Spinal cord (tissue), 10 donors: ENCODE measurements at places on chromosomes 4 and X.

- DNase-seq: no peak
- peak overlapping the region; percentile 80 for H3K27ac ChIP-seq
- H3K36me3 ChIP-seq: peaks cover 56% of the 10 kb centered on the region
- peaks cover 46% of the 10 kb centered on the region for H3K4me1 ChIP-seq
- no peaks in the 10 kb centered on the region for H3K27me3 ChIP-seq
These were observed 750 bp downstream of the TMEM129 start for GRCh38 chr4:1720163-1720983.

GRCh38 chr4:1842339-1842895, 13.5 kb downstream of the LETM1 start:
- H3K27me3 ChIP-seq: no peaks in the 10 kb centered on the region
- H3K36me3 ChIP-seq: peaks cover 83% of the 10 kb centered on the region
- DNase-seq: no peak
- no peak overlapping the region for H3K27ac ChIP-seq

DNA sequence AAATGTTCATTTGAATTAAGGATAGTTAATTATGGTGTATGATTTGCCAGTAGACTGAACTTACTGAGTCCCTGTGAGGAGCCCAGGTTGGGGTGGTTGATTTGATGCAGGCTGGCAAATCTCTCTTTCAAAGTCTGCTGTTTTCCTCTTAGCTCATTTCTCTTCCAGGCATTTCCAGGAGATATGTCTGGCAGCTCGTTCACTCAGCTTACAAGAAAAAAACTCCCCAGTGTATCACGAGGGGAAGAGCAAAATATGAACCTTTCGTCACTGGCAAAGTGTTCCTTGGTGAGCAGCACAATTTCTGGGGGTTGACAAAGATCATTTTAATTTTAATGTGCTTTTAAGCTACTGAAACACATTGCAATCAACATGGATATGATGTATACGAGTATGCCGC, 244.2 kb downstream of the CBLL2 start:
- H3K27me3 ChIP-seq: peaks cover 3% of the 10 kb centered on the region
- no peaks in the 10 kb centered on the region for H3K4me1 ChIP-seq
- H3K36me3 ChIP-seq: no peaks in the 10 kb centered on the region
- DNase-seq: no peak

GRCh38 chr4:78735697-78736096, 40.5 kb upstream of the BMP2K start:
- no peaks in the 10 kb centered on the region for H3K36me3 ChIP-seq
- no peak for DNase-seq
- H3K27me3 ChIP-seq: no peaks in the 10 kb centered on the region
- no peaks in the 10 kb centered on the region for H3K4me1 ChIP-seq
- H3K27ac ChIP-seq: no peak overlapping the region
- H3K4me3 ChIP-seq: no peak overlapping the region

DNA sequence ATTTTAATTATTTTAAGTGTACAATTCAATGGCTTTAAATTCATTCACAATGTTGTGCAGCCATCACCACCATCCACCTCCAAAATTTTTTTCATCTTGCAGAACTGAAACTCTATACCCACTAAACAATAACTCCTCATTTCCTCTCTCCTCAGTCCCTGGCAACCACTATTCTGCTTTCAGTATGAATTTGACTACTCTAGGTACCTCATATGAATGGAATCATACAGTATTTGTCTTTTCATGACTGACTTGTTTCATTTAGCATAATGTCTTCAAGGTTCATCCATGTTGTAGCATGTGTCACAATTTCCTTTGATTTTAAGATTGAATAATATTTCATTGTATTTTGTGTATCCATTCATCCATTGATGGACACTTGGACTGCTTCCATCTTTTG, 46.9 kb downstream of the KIF4A start:
- no peak overlapping the region for H3K4me3 ChIP-seq
- no peaks in the 10 kb centered on the region for H3K36me3 ChIP-seq
- no peak for DNase-seq
- no peak overlapping the region for H3K27ac ChIP-seq

- no peak overlapping the region for H3K4me3 ChIP-seq
- DNase-seq: no peak
- no peak overlapping the region for H3K27ac ChIP-seq
- no peaks in the 10 kb centered on the region for H3K27me3 ChIP-seq
These were observed 57.2 kb downstream of the FNIP2 start for GRCh38 chr4:158826057-158826456.

DNA sequence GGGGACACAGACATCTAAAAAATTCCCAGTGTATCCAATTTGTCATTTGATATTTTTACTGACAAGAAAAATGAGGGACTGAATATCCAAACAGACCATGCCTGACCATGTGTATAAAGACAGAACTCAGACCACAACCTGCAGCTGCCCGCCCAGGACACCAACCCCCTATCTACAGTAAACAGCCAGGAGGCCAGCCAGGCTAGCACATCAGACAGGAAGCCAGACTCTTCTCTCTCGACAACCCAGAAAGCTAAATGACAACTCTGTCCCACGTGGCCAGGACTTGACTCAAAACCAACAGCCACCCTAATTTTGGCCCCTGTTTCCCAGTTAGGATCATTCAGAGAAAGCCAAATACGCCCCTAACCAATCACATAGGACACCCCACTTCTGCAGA, 15.1 kb downstream of the AFAP1 start:
- no peaks in the 10 kb centered on the region for H3K27me3 ChIP-seq
- no peak for DNase-seq
- no peaks in the 10 kb centered on the region for H3K36me3 ChIP-seq
- peaks cover 16% of the 10 kb centered on the region for H3K4me1 ChIP-seq

DNA sequence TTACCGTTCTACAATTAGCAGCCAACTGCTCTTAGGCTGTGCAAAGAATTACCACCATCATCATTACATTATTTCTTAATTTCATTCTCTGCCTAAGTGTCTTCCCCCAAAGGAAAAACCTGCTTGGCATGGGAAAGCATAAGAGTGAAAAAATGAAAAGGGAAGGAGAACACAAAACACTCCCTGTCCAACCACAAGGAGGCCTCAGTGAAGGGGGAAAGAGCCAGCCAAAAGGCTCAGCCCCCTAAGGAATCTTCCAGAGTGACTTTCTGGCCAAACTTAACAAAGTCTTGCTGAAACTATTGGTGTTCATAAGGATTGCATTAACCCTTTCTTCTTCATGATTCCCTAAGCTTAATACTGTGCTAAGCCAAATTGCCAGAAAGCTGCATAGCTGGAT, 287.4 kb downstream of the SMARCA1 start:
- H3K27ac ChIP-seq: no peak overlapping the region
- no peak overlapping the region for H3K4me3 ChIP-seq
- H3K27me3 ChIP-seq: no peaks in the 10 kb centered on the region

DNA sequence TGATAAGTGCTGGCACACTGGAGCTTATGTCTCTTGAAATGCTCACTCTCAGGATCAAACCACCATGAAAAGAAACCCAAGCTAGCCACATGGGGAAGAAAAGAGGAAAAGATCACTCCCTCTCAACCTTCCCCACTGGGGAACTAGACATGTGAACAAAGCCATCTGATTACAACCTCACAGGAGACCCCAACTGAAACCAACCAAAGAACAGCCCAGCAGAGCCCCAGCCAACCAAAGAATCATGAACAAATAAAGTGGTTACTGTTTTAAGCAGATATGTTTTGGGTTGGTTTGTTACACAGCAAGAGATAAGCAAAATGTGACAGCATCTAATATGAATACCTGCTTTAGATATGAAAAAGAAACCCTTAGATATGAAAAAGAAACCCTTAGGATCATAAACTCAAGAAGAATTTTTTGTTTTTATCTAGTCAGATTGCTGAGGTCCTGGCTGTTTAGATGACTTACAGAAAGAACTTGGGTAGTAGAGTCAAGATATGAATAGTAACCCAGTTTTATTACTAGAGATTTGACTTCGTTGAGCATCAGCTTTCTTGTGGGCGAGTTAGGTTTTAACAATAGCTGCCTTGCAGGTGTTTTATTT, 23.7 kb upstream of the TLR7 start:
- H3K36me3 ChIP-seq: no peaks in the 10 kb centered on the region
- DNase-seq: no peak
- H3K4me3 ChIP-seq: no peak overlapping the region
- no peak overlapping the region for H3K27ac ChIP-seq

- peaks cover 6% of the 10 kb centered on the region for H3K4me1 ChIP-seq
- no peak overlapping the region for H3K4me3 ChIP-seq
- DNase-seq: no peak
- no peaks in the 10 kb centered on the region for H3K27me3 ChIP-seq
These were observed 3.4 kb upstream of the SEC24D start for GRCh38 chr4:118839221-118839927.

DNA sequence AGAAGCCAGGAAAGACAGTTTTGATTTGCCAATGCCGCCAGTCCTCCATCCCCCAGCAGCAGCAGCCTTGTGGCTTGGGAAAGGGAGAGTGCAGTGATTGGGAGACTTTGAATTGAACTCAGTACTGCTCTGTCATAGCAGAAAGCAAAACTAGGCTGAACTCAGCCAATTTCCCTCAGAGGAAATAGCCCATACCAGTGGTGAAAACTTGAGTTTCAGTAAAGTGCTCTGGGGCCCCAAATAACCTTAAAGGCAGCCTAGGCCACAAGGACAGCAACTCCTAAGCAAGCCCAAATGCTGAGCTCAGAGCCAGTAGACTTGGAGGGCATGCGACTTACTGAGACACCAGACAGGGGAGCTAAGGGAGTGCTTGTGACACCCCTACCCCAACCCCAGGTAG, 2.0 kb upstream of the PROM1 start:
- peaks cover 26% of the 10 kb centered on the region for H3K27me3 ChIP-seq
- H3K36me3 ChIP-seq: no peaks in the 10 kb centered on the region
- peaks cover 22% of the 10 kb centered on the region for H3K4me1 ChIP-seq

GRCh38 chr4:19945501-19945900, 306.2 kb upstream of the SLIT2 start:
- no peaks in the 10 kb centered on the region for H3K4me1 ChIP-seq
- DNase-seq: no peak
- H3K4me3 ChIP-seq: no peak overlapping the region
- no peaks in the 10 kb centered on the region for H3K36me3 ChIP-seq
- H3K27me3 ChIP-seq: no peaks in the 10 kb centered on the region

DNA sequence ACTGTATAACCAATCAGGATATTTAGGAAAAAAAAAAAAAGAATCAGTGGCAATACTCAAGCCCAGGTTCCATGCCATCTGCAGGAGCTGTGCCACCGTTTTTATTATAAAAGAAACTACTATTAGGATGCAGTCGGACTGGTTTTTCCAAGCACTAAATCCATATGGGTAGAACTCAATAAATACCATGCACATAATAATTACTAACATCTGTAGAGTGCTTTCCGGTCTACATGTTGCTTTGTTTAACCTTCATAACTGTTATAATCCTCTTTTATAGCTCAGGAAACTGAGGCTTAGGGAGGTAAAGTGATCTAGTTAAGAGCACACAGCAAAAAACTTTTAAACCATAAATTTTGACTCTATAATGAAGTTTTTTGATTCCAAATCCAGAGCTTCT, 24.0 kb downstream of the ARSJ start:
- H3K36me3 ChIP-seq: no peaks in the 10 kb centered on the region
- DNase-seq: no peak
- no peaks in the 10 kb centered on the region for H3K27me3 ChIP-seq
- no peak overlapping the region for H3K4me3 ChIP-seq

GRCh38 chr4:74189331-74190043, 31.6 kb downstream of the MTHFD2L start:
- DNase-seq: peak; percentile 11
- H3K4me1 ChIP-seq: no peaks in the 10 kb centered on the region
- no peak overlapping the region for H3K4me3 ChIP-seq
- no peaks in the 10 kb centered on the region for H3K36me3 ChIP-seq

DNA sequence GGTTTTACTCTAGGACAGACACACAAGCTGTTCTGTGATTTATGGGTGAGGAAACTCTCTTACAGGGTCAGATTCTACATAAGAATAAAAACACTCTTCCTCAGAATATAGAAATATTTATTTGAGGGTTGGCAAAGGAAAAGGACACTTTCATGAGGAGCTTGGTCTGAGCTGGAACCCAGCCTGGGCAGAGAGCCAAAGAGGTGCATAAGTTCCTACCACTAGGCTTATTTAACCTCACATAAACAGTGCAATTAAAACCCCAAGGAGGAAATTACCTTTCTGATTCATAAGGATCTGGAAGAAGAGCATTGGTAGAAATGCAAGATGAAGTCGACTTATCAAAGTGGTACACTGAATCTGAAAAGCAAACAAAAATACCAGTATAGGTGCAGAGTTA, 32.9 kb downstream of the SETD7 start:
- no peak for DNase-seq
- no peaks in the 10 kb centered on the region for H3K27me3 ChIP-seq
- H3K27ac ChIP-seq: no peak overlapping the region
- H3K4me3 ChIP-seq: no peak overlapping the region

DNA sequence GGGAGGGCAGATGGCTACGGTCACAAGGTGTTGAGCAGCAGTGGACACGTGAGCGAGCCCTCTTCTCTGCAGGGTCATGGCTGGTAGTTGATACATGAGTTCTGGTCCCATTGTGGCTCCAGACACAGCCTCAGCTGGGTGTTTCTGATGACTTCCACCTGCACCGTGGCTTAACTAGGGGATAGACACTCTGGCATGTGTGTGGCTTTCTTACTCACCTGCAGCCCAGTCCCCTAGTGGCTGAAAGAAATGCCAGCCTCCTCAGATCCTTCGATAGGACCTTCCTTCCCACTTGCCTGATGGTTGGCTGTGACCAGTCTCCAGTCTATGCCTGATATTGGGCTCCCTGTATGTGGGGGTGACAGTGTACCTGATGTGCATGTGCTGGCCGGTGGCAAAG, 5.0 kb downstream of the GPR78 start:
- H3K4me1 ChIP-seq: peaks cover 19% of the 10 kb centered on the region
- H3K36me3 ChIP-seq: no peaks in the 10 kb centered on the region
- H3K4me3 ChIP-seq: no peak overlapping the region
- peaks cover 32% of the 10 kb centered on the region for H3K27me3 ChIP-seq
- H3K27ac ChIP-seq: no peak overlapping the region

DNA sequence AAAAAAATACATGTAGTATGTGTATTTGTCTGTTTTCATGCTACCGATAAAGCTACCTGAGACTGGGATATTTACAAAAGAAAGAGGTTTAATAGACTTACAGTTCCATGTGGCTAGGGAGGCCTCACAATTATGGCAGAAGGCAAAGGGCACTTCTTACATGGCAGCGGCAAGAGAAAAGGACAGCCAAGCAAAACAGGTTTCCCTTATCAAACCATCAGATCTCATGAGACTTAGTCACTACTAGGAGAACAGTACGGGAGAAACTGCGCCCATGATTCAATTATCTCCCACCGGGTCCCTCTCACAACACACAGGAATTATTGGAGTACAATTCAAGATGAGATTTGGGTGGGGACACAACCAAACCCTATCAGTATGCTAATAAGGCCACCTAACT, 137.0 kb upstream of the ELOVL6 start:
- H3K4me1 ChIP-seq: no peaks in the 10 kb centered on the region
- no peak overlapping the region for H3K4me3 ChIP-seq
- H3K27me3 ChIP-seq: no peaks in the 10 kb centered on the region
- H3K27ac ChIP-seq: no peak overlapping the region
- no peaks in the 10 kb centered on the region for H3K36me3 ChIP-seq

- no peak overlapping the region for H3K27ac ChIP-seq
- H3K4me3 ChIP-seq: no peak overlapping the region
These were observed 22.2 kb downstream of the CRMP1 start for GRCh38 chr4:5870701-5871100.

GRCh38 chr4:86386201-86386600, 26.3 kb upstream of the MAPK10 start:
- H3K4me1 ChIP-seq: no peaks in the 10 kb centered on the region
- no peaks in the 10 kb centered on the region for H3K27me3 ChIP-seq
- H3K27ac ChIP-seq: no peak overlapping the region
- no peak for DNase-seq
